GM12878 (cell line): ENCODE measurements at places on chromosomes 3 and 15. TPM values are rescaled to one million over a fixed set of nuclear protein-coding genes. Genes with fewer than 3 reads are reported as not detected.

DNA sequence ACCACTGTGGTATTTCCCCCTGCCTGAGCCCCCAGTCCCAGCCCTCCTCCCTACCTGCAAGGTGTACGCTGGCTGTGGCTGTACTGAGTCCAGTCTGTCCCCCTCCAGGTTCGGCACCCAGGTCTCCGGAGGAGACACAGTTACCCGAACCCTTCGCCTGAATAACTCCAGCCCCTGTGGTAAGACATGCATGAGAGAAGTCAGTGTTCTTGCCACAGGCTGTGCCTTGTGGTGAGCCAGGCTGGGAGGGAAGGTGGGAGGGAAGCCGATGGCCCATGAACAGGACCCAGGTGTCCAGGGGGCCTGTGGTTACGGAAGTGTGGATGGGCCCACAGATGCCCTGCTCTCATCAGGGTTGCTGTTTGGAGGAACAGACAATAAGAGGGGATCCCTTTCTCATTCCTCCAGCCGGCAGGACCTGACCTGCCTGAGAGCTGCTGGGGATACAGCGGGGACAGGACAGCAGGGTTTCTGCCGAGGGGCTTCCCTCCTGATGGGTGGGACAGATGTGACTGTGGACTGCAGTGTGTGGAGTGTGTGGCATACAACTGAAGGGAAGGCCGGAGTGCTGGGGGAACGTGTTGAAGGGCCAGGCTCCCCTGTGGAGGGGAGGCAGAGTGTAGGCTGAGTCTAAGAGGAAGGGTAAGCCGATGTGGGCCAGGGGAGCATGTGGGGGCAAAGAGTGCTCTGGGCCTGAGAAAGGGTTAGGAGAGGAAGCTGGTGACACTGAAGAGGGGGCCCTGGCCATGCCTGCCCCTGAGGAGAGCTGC is 21.9 kb downstream of the ACAA1 start:
- H3K4me3 ChIP-seq: no peak overlapping the region
- no peaks in the 10 kb centered on the region; the same call in 1 of the 2 replicates for H3K36me3 ChIP-seq
- H3K27ac ChIP-seq: no peak overlapping the region
- no peak for DNase-seq
- H3K27me3 ChIP-seq: no peaks in the 10 kb centered on the region

CMTM8 gene
- not detected in 2 replicates for total RNA-seq

DNA sequence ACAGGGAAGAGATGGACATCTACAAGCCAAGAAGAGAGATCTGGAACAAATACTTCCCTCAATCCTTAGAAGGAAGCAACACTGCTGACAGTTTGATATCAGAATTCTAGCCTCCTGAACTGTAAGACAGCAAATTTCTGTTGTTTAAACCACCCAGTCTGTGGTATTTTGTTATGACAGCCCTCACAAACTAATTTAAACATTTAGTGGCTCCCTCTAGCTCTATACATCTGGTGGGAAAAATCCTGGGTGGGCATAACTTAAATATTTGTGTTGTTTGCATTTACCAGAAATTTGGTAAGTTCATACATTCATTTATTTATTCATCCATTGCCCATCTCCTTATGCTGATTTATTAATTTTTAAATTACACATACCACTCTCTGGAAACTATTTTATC is 62.5 kb upstream of the GSK3B start:
- no peaks in the 10 kb centered on the region for H3K27me3 ChIP-seq
- no peaks in the 10 kb centered on the region for H3K4me1 ChIP-seq
- H3K4me3 ChIP-seq: no peak overlapping the region

DNA sequence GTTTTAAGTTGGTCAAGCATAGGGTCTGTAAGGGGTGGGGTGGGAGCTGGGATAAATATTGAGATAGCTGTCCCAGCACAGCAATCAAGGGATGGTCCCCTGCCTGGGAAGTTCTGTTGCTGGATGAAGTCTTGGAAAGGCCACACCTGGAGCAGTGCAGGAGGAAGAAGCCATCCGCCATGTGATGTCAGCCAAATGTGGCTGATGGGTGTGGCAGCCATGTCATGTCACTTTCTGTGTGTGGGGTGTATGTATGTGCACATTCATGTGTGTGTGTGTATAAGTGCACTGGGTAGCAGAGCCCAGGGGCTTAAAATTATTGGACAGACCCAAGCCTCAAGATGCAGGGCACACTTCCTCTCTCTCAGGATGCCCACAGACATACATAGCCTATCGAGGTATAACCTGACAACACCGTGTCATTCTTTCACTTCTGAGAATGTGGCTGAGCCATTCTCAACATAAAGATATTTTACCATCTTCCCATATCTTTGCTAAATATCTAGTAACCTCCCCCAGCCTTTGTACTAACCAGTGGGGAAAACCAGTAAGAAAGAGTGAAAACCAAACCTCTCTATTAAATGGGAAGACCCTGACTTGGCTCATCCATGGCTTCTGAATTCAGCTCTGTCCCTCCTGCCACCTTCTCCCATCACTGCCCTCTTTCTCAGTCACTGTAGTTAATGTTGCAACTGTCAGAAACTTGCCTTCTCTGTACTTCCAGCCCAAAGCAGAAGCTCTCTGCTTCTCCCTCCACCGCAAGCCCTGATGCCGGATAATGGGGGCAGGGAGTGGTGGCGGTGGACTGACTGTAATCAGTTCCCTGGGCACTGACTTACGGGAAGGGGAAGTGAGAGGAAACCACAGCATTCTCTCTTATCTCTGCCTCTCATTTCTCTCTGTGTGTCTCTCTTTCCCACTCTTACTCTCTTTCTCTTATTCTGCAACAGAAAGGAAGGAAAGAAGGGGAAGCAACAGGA is 11.2 kb downstream of the TNFSF10 start:
- no peaks in the 10 kb centered on the region for H3K27me3 ChIP-seq
- peak overlapping the region; percentile 27 for H3K27ac ChIP-seq
- H3K4me3 ChIP-seq: no peak overlapping the region
- no peaks in the 10 kb centered on the region for H3K36me3 ChIP-seq

DNA sequence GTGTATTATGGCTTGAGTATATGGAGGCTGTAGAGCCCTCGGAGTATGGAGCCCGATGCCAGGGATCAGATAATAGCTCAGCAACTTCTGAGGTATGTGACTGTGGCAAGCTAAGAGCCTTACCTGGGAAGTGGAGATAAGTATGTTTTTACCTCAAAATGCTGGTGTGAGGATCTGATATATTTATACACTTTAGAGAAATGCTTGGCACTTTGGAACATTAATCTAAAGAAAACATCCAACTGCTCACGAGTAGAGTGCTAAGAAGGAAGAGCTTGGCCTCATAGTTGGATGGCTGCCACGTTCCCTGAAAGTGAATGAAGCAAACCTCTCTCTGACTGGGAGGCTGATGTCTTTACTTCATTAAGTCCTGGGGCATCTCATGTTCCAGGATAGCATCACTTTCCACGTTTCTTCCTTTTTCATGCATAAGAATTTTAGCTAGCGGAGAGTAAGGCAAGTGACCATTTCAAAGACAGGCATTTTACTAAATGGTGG is 58.9 kb upstream of the GOLGA8J start:
- no peaks in the 10 kb centered on the region for H3K27me3 ChIP-seq
- no peak overlapping the region for H3K27ac ChIP-seq
- H3K36me3 ChIP-seq: no peaks in the 10 kb centered on the region
